NCI-H1436 (cell line): ENCODE measurements at places on chromosomes 1 and 21.

- no peak for DNase-seq
Measured at GRCh38 chr1:46413596-46413985, 19.5 kb downstream of the FAAH start.

DNA sequence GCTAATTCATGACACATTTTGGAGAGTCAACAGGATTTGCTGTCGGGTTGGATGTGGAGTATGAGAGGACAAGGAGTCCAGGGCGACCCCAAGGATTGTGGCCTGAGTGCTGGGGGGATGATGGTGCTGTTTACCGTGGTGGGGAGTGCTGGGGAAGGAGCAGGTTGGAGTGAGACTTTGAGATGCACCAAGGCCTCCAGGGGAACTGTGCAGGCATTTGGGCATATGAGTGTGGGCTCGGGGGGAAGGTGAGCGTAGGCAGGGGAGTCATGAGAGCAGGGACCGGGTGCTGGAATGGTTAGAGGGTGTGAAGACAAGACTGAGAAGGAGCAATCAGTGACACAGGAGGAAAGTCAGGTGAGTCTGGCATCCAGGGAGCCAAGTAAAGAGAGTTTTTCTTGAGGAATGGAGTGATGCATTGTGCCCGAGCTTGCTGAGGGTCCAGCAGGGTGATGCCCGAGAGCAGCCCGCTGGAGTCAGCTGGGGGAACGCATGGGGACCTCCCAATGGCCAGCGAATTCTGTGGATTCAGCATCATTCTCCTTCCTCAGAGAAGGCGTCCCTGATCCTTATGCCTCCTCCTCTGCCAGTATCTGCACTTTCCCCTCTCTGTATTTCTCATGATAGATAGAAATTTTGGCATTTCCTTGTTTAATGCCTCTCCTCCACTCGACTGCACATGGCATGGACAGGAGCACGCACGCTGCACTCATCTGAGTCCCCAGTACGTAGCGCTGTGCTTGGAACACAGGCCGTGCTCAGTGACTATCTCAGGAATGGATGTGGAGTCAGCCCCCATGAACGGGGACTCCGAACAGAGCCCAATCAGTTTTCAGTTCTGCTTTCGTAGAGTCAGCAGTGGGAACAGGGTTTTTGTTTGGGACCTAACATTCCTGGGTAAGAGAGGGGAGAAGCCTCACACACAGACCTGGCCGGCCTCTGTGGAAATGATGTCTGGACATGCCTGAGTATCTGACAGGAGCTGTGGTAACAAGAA is 52.1 kb upstream of the ETV3 start:
- DNase-seq: no peak

DNA sequence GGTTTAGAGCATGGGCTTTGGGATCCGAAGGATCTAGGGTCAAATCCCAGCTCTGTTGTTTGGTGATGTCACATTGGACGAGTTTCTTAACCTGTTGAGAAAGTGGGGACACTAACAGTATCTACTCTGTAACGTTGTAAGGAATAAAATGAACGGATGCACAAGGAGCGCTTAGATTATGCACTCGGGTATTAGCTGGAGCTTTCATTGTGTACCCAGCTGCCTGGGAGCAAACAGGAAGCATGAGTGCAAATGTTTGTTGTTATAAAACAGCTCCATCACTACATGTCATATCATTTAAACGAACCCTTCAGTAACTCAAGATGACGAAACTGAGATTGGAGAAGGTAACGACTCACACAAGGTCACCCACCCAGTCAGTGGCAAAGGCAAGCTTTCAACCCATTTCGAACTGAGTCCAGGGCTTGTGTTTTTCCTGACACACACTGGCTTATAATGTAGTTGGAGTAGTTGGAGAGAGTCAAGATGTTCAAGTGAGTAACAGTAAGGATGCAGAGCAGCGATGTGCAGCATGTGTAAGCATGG is 16.2 kb upstream of the SLC6A17 start:
- DNase-seq: peak; percentile 60

DNA sequence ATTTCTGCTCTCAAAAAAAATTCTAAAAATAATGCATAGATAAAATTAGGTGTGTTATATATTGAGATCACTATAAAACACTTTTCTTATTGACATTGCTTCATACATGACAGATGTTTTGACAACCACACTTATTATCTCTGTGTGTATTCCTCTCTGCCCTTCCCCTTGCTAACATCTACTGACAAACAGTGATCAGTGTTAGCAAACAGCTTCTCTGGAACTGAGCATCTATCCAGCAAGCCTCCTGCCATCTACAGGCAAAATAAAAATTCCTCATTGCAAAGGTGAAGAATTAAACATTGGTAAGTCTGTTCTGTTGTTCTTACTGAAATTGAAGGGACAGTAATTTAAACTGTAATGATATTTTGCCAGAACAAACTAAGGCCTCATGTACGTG is 2153.9 kb downstream of the NCAM2 start:
- no peak for DNase-seq

DNA sequence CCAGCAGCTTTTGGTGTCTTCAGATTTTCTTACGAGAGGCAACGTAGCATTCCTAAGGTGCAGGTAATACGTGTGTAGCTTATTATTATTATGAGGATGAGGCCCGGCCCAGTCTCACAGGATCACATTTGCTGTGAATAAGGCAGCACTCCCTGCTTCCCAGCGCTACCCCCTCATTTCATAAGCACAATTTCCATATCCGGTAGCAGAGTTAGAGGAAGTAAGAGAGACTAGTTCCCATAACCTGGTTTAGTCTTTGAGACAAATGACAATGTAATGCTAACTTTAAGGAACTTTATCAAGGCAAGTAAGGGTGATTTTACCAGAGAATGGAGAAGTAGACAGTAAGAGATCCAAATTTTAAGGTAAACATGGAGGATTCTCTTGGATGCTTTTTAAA is 14.6 kb upstream of the LMO4 start:
- DNase-seq: no peak

DNA sequence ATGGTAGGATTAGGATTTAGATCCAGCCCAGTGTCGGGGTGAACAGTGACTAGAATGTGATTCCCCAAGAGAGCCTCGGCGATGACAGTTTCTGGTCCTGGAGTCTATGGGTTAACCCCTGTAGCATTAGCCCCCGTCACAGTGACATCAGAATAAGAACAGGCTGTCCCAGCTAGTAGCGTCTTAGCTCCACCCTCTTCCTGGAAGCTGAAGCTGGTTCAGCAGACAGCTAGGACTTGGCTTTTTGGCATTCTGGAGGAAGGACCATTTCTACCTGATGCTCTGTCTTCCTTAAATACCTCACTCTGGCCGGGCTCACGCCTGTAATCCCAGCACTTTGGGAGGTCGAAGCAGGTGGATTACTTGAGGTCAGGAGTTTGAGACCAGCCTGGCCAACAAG is 5.0 kb downstream of the NDUFS2 start:
- no peak for DNase-seq

DNA sequence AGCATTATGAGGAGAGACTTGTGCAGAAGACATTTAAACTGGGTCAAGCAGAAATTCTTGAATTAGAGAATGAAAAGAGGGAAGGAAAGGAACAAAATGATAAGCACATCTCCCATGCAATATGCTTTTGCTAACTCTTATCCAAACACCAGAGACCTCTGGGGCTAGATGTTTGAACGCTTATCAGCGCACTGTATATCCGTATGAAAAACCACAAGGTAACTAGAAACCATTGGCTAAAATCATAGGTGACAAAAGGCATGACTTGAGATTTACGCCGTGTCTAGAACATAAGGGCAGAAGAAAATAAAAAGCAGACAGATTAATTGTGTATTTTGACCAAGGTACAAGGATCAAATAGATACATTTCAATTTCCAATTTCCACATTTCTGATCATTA is 38.0 kb upstream of the TIAM1 start:
- DNase-seq: no peak

GRCh38 chr1:194809665-194810064 is 1623.3 kb upstream of the B3GALT2 start:
- DNase-seq: no peak

DNA sequence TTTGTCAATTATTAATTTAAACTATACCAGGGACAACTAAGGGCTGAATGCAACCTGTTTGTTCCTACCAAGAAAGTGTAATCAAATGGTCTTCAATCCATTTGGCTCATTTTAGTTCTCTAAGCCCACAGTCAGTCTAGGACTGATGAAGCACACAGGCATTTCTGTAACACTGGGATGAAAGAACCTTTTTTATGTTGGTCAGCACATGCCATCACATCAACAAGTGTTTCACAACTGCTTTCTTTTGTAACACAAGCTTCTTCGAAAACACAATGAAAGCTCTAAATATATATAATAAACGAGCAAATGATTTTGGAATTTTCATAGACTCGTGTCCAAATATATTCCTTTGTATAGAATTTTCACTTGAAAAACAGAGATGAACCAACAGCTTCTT is 28.8 kb downstream of the HEATR1 start:
- DNase-seq: no peak

GRCh38 chr1:53332186-53332564 is 4.3 kb upstream of the LRP8 start:
- DNase-seq: no peak

DNA sequence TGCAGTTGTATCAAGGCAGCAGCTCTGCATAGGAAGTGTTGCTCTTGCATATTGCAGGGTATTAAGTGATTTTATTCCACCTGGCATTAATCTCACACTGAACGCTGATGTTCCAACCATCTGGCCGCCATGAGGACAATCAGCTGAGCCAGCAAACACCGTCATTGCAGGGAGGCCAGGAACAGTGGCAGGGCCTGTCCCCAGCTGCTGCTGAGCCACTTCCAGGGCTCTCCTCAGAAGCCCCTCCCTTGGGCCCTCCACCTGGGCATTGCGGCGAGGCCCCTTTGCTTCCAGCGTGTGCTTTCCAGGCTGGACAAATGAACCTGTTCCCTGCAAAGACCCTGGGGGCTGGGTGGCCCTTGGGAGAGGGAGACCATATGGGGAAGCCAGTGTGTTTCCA is 171.6 kb upstream of the C1orf174 start:
- DNase-seq: no peak

DNA sequence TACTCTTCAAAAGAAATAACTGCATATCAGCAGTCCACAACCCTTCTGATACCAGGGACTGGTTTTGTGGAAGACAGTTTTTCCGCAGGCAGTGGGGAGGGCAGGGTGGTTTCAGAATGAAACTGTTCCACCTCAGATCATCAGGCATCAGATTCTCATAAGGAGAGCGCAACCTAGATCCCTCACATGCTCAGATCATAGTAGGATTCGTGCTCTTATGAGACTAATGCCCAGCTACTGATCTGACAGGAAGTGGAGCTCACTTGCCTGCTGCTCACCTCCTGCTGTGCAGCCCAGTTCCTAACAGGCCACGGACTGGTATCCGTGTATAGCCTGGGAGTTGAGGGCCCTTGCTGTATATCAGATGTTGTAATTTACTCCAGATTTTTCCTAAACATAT is 11.5 kb downstream of the RO60 start:
- no peak for DNase-seq

DNA sequence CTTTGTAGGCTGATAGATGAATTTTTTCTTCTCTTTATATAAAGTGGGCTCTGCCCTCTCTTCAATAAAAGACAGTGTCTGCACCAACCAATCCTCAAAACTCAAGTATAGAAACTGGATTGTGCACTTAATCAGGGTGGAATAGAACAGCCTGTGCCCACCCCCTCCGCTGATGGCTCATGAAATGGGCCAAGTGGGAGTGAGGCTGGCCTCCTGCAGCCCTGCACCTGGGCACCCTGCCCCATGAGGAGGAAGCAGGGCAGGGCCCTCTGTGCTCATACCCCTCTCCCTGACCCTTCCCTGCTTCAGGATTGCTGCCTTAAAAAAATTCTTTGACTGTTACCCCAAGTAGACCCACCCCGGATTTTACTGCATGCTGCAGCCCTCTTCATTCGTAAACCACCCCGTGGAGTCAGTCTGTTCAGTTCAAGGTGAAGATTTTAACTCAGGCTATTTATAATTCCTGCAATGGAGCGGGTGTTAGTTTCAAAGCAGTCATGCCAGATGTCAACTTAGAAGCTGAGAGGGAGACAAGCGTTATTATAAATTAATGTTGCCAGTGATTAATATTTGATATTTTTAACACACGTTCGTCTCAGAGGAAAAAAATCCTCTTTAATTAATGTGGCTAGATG is 15.8 kb downstream of the PROK1 start:
- no peak for DNase-seq

DNA sequence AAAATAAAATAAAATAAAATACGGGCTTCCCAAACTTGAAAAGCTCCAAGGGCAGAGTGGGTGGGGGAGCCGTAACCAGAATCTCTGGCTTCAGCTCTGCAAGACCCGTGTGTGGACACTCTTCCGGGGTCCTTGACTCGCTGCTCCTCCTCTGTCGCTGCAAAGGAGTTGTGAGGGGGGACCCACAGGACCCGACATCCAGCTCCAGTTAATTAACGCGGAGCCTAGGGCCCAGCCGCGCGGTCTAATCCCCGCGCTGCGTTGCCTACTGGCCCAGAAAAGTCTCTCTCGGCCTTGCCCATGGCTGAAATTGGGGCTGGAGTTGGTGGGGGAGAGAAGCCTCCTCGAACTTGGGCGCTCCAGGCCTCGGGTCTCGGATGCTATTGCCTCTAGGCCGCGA is 1.8 kb downstream of the LMX1A start:
- no peak for DNase-seq

DNA sequence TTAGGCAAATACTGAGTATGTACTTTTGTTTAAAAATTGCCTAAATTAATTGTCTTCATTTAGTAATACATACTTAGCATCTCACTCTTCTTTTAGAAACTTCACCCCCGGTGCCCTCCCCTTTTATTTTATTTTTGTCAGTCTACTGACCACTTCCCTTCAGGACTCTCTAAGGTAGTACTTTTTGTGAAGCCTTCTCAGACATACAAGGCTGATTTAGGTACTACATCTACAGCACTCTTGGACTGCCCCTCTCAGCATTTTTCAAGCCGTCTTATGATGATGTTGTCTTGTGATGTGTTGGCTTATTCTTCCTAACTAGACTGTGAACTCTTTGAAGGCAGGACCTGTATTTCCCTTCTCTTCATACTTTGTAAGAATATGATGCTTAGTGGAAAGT is 24.7 kb downstream of the RPS6KC1 start:
- DNase-seq: no peak

GRCh38 chr21:33007747-33008146 is 18.0 kb upstream of the OLIG2 start:
- no peak for DNase-seq

- no peak for DNase-seq
Measured at GRCh38 chr1:1371364-1371745, 3.7 kb downstream of the AURKAIP1 start.

DNA sequence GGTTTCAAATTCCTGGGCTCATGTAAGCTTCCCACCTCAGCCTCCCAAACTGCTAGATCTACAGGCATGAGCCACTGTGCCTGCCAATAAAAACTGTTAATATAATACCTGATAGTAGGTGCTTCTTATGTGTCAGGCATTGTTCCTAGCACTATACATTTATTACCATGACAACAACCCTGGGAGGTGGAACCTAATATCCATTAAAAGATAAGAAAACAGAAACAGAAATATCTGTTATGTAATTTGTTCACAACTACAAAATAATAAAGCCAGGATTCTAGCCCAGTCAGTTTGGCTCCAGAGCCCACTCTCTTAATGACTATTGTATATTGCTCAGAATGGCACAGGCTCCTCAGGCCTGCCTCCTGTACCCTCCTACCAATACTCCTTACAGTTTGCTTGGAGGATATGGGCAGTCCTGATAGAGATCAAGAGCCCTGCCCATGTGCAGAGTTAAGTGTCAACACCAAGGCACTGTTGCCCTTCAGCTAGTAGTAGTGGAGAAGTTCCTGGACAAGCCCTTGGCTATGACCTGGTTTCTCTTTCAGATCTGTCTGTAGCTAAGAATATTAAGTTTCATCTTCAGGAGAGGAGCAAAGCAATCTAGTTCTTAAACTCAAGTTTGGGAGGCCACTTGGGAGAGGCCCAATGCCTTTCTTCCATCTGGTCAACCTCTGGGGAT is 22.4 kb downstream of the RPL5 start:
- DNase-seq: no peak
